ENCODE measurements at places on chromosomes 3 and 15.

DNA sequence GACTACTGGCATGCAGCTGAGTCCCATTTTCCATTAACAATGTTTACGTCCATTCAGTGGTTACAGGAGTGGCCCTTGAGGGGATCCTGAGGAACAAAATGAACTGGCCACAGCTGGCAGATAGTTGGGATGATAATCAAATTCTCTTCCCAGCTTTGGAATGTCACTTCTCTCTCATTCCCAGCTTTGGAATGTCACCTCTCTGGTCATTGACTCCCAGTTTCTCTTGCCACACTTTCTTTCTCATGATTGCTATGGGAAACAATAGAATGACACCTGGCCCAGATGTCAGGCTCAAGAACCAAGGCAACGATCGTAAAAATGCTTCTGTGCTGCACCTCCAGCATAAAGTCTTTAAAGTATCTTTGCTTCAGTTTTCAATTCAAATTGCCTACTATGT, 34.0 kb downstream of the ATP13A4 start:
- no peak for DNase-seq

DNA sequence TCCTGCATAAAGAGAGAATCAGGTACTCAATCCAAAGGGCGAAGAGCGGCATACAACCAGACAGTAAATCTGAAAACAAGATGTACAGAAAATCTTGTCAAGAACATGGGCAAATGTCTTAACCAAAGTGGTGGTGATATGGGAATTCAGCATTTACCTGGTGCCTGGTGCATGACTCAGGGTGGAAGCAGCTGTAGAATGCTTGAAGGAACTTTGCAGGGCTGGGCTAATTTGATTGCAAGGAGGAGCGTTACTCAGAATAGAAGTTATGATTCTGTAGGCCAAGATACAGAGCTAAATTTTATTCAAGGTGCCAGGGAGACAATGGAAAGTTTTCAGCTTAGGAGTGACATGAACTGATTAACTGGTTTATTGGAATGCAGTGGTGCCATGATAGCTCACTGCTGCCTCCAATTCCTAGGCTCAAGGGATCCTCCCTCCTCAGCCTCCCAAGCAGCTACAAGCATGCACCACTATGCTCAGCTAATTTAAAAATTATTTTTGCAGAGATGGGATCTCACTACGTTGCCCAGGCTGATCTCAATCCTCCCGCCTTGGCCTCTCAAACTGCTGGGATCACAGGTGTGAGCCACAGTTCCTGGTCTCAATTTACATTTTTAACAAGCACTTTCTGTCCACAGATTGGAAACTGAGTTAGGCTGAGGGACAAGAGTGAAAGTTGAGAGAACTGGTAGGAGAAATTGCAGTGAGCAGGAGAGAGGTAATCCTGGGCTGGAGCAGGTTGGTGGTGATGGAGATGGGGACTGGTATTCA, 91.5 kb upstream of the TBC1D5 start:
- DNase-seq: no peak

- DNase-seq: no peak
Measured at GRCh38 chr3:11389386-11390268, 117.4 kb downstream of the ATG7 start.

- no peak for DNase-seq
Measured at GRCh38 chr15:34708422-34708821, 46.4 kb downstream of the GJD2 start.

DNA sequence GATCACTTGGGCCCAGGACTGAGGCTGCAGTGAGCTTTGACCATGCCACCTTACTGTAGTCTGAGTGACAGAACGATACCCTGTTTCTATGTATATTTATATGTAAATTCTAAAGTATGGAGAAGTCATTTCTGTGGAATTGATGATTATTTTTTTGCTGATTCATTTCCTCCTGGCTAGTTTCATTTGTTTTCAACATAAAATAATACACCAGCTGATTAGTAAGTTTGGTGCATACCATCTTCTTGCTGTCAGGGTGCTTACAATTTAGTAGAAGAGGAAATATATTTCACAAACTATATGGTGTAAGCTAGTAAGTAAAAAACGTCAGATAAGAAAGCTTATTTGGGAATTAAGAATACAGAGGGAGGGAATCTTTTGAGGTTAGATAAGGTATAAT, 36.0 kb downstream of the SLC25A26 start:
- DNase-seq: no peak

GRCh38 chr3:72323773-72324172, 524.5 kb downstream of the SHQ1 start:
- no peak for DNase-seq

DNA sequence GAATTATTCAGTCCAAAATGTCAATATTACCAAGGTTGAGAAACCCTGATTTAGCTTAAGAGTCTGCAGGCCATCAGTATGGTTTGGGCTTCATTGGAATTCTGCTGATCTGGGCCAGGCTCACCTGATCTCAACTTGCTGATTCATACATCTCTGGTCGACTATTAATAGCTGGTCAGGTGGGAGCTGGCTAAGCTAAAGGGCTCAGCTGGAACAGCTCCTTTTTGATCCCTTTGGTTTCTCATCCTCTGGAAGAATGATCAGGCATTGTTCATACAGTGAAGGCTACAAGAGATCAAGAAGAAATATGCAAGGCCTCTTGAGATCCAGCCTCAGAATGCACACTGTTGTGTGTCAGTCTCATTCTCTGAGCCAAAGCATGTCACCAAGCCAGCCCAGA, 123.3 kb upstream of the MME start:
- no peak for DNase-seq

DNA sequence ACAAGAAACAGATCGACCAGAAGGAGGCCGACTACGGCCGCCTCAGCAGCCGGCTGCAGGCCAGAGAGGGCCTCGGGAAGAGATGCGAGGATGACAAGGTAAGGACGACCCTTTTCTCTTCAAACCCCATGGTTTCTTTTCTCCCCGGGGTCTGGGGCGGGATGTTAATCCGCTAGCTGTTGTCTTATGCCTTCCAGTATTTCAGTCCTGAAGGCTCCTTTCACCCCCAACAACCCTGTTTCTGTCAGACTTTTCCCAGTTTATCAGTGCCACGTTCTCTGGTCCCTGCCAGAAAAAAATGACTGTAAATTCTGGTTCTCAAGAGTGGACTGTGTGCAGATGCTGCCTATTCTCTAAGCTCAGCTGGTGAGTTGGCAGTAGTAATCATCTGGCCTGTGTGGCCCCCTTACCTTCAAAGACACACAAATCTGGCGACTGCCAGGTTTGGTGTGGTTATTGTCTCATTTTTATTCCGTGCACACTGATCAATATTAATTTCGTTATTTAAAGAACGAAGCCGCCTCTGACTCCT, 806 bp downstream of the GOLM2 start:
- DNase-seq: no peak

- DNase-seq: no peak
Measured at GRCh38 chr3:66808891-66809594, 189.1 kb upstream of the KBTBD8 start.

DNA sequence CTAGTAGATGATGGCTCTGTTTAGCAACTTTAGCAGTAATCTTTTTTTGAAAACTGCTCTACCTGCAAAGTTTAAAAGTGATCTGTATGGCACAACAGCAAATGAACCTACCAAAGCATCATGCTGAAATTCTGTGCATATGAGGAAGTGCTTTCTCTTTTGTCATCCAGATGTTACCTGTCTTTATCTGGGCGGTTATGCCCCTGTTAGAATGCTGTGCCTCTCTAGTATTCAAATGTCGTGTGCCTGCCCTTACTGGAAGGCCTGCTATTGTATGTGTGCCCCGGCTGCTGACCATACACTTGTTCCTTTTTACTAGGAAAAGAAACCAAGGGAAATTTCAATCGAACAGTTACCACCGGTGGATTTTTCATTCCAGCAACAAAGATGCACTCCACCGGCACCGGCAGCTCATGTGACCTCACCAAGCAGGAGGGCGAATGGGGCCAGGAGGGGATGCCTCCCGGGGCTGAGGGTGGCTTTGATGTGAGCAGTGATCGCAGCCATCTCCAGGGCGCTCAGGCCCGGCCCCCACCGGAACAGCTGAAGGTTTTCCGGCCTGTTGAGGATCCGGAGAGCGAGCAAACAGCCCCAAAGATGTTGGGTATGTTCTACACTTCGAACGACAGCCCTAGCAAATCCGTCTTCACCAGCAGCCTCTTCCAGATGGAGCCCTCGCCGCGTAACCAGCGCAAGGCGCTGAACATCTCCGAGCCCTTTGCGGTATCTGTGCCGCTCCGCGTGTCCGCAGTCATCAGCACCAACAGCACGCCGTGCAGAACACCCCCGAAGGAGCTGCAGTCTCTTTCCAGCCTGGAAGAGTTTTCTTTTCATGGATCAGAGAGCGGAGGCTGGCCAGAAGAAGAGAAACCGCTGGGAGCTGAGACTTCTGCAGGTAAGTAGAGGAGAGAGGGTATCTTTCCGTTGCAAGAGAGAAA, 61.6 kb downstream of the TMEM39A start:
- no peak for DNase-seq

DNA sequence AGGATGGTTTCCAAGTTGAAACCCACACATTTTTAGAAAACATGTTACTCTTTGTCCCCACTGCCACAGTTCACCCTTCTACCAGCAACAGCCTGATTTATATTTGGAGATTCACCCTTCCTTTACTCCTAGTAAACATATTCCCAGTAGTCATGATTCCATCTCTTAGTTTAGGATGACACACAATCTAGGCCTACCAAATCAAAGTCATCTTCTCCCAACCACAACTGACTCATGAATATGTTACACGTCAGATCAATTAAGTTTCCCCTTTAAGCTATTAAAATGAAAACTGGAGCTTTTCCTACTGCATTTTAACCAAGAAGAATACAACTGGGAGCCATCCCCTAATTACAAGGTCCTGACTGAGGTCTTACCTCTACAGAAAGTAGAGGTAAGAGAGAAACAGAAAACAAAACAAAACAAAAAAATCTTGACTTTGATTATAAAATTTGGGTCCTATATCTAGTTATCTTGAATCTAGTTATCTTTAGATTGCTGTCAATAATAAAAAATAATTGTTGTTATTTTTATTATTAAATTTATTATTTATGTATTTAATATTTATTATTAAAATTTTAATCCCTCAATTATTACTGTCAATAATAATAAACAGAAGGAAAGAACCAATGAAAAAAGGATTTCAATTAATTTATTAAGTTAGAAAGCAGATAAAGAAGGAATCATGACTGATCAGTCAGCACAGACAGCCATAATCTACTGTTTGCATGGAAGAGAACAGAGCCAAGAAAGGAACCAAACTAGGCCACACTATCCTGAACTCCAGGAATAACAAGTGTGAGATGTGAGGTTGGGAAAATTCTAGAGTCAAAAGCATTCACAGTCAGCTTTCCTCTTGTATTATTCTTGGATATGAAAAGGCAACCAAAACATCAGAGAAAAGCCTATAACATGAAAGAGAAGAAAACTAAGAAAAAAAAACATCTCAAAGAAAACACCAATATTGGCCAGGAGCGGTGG, 12.5 kb downstream of the DPH6 start:
- no peak for DNase-seq

DNA sequence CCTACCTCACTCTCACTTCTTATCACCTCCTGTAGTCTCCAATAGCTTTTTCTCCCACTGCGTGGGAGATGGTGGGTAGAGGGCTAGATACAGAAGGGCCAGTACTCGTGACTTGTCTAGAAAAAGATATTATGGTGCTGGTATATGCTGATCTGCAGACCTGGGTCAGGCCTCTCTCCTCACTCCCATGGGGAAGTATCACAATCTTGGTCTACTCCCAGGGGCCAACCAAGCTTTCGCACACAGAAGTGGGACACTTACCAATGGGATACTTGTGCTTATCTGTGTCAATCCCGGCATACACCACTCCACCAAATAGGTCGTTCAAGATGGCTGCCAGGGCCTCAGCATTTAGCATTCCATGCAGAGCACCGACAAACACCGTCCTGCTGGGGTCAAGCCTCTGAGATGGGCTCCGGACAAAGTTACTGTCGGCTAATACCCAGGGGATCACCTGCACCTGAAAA, 9.0 kb upstream of the RPS17 start:
- DNase-seq: no peak

DNA sequence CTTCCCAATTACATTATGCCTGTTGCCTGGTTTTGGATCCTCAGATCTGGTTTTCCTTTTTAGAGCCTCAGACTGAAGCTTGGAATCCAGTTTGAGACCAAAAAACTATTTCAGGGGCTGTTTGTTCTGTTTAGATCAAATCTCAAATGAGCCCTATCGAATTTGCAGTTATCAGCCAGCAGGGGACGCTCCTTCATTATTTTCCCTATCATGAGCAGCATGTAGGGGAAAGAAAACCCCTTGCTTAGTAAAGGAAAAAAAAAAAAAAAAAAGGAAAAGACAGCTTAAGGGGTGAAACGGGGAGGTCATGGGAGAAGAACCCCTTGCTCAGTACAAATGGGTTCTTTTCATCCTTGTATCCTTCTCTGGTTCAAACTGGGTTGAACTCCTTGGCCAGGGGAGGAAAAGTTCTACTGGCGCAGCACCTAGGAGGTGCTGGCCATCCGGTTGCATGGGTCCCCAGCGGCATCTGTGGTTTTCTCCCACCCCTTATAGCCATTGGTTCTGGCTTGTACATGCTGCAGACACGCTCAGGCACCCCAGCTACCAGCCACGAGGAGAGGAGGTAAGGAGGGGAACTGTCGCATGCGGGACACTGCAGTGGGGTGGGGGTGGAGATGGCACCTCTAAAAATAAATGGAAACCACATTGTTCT, 1375.1 kb upstream of the ALCAM start:
- no peak for DNase-seq

DNA sequence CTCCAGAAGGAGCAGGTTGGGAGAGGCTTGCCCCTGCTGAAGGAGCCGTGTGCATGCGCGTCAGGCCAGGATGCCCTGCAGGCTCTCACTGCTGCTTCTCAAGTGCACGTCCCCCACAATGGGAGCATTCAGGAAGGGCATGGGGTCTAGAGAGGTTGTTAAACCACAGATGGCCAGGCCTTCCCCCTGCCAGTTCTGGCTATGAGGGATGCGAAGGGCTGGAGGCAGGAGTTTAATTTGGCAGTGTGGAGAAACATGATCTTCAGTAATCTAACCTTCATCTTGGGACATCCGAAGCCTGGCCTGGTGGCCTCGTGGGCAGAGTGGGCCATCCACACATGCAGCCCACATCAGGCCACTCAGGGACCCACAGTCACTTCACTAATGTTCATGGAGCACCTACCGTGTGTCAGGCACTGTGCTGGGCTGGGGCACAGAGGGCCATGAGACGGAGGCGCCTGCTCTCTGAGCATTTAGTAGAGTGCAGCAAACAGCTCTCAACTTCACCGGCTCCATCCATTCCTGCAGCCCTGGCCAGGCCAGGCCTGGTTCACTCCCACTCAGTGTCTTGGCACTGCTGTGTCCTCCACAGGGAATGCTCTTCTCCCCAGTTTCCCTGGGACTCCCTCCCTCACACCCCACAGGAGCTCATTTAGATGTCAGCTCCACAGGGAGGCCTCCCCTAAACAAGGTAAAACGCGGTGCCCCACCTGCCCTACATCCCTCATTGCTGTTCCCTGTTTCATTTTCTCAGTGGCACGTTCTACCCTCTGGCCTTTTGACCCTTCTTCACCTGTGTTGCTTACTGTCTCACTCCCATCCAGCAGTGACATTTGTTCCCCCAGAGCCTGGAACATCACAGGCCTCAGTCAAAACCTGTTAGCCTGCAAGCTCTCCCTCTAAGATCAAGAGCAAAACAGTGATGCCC, 4.0 kb downstream of the CFAP100 start:
- no peak for DNase-seq

- DNase-seq: no peak
Measured at GRCh38 chr15:77818484-77819047, 185.9 kb upstream of the LINGO1 start.

GRCh38 chr15:96102631-96103030, 227.9 kb upstream of the NR2F2 start:
- DNase-seq: no peak

GRCh38 chr3:148606979-148607378, 90.7 kb upstream of the AGTR1 start:
- DNase-seq: no peak

Measured in stimulated activated CD8-positive, alpha-beta memory T cell treated with anti-CD3 and anti-CD28 coated beads, Interleukin-4, amount 100 ng/mL, for 4 hours (primary cell).